NCI-H1048 (cell line): ENCODE measurements at places on chromosomes 3 and 15.

DNA sequence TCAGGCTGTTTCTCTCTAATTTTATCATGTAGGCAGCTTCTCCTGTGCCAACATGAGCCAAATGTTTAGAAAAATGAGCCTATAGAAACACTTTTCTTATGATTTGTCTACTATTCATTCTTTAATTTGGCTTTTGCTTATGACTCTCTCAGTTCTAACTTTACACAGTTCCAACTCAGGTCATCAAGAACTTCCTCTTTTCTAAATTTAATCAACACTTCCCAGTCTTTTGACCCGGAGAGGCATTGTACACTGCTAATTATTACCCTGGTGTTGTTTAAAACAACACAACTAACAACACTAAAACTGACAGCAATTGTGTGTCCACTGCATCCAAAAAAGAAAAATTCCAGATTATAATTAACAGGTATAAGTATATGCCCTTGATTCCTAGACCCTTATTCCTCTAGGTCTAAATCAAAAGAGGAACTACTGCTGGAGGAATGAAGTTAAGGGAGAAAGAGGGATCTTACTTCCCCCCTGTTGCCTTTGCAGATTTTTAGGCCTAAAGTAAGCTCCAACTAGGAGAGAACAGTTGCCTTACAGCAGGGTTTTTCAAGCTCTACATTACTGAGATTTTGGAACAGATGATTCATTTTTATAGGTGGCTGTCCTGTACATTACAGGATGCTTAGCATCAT lies 332.2 kb upstream of the GOLIM4 start:
- no peak for DNase-seq

GRCh38 chr15:56806148-56806536 lies 72.8 kb upstream of the ZNF280D start:
- DNase-seq, result no peak

DNA sequence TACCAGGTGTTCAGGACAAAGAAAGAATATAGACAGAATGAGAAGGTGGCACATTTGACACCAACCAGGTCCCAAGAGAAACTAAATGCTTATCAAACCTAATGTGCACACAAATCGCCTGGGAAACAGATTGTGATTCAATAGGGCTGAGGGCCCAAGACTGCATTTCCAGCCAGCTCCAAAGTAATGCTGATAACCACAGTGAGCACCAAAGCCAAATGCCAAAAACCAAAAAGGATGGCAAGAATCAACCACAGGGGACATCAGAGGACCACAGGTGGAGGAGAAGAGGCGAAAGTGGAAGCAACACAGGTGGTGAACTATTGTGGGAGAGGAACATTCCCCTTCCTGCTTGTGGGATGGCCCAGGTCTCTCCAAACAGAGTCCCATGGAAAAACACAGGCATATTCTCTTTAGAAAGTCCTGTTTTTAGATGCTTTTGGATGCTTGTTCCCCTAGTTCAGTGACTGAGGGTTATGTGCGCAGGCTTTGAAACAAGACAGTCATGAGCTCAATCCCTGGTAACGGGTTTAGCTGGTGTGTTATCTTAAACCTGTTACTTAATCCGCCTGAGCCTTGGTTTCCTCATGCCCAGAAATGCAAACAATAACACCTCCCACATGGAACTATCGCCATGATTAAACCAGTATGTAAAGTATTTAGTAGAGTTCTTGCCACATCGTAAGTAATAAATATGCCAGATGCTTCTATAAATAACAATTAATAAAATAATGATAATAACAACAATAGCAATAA lies 241.7 kb downstream of the ATP8B4 start:
- DNase-seq, result no peak

- peak; percentile 58 for DNase-seq
These were observed 63.1 kb upstream of the NPHP3 start for GRCh38 chr3:132785292-132785691.

GRCh38 chr3:108488631-108489030 lies 21.8 kb downstream of the MYH15 start:
- DNase-seq, result no peak

DNA sequence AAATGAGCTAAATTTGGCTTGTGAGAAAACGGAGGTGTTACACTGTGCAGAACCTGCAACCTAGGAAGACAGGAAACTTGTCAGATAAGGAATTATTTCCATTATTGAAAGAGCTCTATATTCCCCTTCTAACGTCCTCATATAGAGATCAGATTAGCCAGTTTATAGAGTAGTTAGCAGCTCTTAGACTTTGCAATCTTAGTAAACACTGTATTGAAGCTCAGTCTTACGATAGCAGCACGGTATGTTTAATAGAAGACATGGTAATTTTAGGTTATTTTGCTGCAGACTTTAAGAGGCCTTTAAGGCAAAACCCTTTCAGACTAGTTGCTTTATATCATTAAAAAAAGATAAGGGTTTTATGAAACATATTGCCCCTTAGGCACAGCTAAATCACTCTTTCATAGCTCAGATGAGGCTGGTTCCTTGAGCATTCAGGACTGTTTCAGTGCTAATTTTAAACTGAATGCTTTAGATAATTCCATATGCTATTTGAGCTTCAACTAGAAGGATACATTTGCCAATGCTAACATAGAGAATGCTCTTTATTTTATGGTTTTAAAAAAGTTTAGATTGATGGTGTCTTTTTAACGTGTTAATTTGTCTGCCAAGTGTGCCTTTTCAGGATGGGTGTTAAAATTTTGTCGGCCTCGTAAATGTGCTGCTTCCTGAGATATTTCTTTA lies 234.3 kb downstream of the PYDC2 start:
- no peak for DNase-seq

- no peak for DNase-seq
These were observed 8.5 kb downstream of the CLK3 start for GRCh38 chr15:74624020-74624602.

DNA sequence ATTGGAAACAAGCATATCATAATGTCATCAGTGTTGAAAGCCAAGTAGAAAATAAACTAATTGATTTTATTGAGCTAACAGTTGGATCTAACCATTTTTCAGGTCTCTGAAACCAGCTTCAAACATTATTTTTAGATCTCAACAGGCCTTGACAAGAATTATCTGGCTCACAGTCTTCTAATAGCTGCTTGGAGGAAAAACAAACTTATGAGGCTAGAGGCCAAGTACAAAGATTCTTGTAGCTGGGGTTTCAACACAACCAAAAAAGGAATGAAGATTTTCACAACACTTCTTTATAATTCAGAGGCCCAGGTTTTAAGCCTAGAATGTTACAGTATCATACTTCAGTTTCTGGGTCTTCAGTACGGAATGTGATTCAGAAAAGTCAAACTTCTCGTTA lies 3.7 kb downstream of the SETMAR start:
- no peak for DNase-seq

DNA sequence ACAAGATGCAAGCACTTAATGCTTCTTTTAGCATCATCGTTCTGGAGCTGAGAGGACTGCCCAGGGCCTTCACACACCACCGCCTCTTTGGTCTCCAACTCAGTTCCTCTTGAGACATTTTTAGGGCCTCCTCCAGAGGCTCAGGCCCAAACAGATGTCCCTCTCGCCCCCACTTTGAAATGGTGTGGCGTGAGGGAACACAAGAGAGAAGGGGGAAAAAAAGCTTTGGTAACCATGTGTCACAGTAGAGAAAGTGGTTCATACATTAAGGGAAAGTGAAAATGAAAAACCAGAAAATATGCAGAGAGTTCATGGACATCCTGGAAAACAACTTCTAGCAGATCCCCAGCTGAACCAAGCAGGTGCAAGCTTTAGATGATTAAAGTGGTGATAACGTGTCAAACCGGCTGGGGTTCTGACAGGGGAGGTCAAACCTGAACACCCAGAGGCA lies 33.1 kb upstream of the FOXP1 start:
- DNase-seq, result no peak

GRCh38 chr3:138314751-138315150 lies 14.9 kb downstream of the NME9 start:
- no peak for DNase-seq

DNA sequence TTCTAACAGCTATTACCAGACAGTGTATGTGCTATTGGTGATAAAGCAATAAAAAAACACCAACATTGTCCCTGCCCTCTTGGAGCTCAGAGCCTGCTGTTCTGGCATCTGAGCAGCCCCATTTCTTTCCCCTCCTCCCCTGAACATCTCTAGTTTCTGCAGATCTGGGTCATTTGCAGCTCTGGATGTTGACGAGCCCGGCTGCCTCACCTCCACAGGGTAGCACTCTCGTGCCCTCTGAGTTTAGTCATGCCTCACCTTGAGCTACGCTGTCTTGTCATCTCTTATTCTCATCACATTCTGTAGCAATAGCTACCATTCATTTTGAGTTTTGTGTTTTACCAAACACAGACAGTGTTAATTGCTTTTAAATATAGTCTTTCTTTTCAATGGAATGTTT lies 30.0 kb upstream of the GPR171 start:
- DNase-seq, result no peak

DNA sequence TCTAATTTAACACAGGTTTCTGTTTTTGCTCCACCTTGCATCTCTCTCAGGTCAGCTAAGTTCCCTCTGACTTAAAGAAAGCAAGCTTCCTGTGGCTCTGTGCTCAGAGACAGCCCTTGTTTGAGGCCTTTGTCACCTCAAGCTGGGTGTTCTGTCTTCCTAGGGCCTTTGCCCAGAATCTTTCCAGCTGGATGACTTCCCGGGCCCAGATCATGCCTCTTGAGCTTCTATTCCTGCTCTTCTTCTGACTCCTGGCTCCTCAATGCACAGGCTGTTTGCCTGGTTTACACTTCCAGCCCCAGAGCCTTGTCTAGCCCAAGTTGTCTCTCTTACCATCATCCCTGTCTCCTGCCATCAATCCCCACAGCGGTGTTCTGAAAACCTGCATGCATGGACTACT lies 300.6 kb downstream of the VPS13C start:
- no peak for DNase-seq

- no peak for DNase-seq
These were observed 229.0 kb downstream of the ITPR1 start for GRCh38 chr3:4722103-4722502.

DNA sequence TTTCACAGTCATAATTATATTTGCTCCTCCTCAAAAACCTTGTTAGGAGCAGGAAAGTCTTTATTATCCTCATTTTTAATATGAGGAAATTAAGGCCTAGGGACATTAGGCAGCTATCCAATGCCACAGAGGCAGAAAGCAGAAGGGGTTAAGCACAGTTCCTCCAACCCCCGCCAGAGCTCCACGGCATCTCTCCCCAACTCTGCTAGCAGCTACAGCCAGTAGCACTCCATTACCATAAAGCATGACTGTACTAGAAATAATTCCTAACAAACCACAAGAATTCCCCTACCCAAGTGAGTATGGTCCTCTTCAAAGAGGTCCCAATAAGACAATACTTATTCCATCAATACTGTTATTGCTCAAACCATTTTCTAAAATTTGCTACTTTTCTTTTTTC lies 9.8 kb downstream of the HEG1 start:
- DNase-seq, result no peak

DNA sequence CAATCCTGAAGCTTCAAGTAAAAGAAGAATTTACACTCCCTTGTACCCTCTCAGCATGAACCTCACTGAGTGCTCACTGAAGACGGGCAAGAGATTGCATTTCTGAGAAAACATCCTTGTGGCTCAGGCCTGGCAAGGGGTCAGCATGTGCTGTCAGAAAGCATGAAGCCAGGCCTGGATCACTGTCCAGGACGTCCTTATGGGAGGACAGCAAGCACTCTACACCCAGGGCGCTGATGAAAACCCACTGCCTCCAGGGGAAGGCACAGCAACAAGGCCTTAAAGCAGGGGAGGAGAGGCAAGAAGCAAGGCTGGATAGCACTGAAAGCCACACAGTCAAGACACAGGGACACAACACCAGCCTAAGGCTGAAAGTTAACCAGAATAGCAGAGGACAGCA lies 315.4 kb downstream of the OCA2 start:
- no peak for DNase-seq

DNA sequence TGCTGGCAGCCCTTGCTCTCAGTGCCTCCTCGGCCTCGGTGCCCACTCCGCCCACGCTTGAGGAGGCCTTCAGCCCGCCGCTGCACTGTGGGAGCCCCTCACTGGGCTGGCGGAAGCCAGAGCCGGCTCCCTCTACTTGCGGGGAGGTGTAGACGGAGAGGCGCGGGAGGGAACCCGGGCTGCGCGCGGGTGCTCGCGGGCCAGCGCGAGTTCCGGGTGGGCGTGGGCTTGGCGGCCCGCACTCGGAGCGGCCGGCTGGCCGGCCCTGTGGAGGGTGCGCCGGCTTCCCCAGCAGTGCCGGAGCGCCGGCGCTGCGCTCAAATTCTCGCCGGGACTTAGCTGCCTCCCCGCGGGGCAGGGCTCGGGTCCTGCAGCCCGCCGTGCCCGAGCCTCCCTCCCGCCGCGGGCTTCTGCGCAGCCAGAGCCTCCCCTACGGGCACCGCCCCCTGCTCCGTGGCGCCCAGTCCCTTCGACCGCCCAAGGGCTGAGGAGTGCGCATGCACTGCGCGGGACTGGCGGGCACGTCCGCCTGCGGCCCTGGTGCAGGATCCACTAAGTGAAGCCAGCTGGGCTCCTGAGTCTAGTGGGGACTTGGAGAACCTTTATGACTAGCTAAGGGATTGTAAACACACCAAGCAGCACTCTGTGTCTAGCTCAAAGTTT lies 231.5 kb downstream of the EFHB start:
- no peak for DNase-seq

GRCh38 chr3:126023390-126023789 lies 54.4 kb downstream of the ROPN1B start:
- DNase-seq, result no peak

DNA sequence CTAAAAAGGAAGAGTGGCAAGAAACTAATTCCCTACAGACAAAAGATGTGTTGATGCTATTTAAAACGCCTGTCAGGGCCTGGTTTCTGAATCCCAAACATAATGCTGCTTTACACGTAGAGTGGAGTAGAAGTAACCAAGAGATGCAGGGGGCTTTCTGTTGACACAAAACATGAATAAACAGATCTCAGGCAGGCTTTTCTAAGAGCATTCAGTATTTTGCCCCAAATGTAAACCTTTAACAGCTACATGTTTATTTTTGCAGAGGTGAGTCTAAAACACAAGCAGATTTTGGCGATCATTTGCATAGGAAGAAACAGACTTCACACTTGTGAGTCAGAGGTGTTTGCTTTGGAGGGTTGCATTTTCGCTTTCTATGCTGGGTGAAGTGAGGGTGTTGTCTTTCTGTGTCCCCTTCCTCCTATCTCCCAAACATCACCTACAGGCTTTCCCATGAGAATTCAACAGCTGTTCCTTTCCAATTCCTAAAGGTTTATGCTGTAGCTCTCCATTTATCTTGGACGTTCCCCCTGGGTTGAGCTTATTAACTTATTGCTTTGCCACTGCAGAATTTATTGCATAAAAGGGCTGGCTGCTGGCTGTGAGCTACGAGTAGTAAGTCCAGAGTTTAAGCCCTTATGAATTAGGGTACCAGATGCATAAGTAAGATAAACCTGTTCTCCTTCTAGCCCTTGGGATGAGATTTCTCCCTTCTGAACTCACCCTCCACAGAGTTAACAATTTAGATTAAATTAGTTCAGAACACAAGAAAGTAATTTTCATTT lies 156.7 kb downstream of the DIPK2A start:
- DNase-seq, result no peak

DNA sequence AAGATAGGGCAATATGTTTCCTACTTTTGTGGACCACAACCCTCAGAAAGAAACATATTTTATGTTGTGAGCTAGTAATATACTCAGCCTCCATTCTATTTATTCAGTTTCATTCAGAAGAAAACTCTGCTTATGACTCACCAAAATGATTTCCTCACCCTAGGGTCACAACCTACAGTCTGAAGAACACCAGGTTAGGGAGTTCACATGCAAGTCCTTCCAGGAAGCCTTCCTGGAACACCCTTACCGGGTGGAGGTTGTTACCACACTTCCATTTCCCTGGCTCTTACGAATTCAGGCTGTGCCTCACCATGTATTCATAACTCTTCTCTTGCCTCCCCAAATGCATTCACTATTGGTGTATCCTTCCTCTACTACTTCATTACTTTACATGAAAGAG lies 228.0 kb upstream of the ADAMTS9 start:
- no peak for DNase-seq

- no peak for DNase-seq
These were observed 38.5 kb downstream of the STARD5 start for GRCh38 chr15:81285461-81285860.
